GM12865 (cell line): ENCODE measurements at places on chromosomes 16 and 17.

DNA sequence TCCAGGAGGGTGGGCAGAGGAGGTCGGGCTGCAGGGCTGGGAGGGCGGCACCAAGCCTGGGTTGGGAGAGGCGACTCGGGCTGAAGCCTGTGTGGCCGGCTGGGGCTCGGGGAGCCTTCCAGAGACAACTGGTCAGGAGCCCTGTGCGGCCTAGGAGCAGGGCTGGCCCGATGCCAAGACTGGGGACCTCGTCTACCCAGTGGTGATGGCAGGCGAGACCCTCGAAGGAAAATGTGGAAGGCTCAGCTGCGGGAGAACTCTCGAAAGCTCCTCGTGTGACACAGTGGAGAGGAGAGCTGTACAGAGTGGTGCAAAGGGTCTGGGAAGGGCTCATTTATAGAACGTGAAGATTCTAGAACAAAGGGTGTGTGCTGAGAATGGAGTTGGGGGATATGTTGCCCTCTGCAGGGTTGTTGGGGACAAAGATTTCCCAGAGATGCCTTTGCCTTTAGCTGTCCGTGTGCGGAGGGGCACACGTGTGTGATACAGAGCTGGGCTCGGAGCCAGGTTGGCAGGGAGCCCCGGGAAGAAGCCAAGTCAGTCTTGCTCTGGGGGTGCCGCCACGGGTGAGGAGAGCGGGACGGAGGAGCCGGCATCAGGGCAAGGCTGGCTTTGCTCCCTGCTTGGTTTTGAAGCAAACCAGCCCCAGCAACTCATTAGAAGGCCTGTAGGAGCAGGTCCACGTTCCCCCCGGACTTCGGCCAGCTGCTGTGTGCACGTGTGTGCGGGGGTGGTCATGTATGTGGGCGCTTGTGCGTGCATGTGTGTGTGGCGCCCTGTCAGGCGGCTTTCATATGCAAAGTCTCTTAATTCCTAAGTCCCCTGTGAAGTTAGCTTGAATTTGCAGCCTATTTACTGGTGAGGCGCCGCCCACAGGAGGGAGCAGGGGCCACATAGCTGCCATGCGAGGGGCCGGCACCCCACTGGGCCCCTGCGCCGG is 132.4 kb upstream of the CHMP6 start:
- DNase-seq = no peak

- no peak for DNase-seq
Measured at GRCh38 chr17:65498816-65499215, 62.6 kb downstream of the AXIN2 start.

DNA sequence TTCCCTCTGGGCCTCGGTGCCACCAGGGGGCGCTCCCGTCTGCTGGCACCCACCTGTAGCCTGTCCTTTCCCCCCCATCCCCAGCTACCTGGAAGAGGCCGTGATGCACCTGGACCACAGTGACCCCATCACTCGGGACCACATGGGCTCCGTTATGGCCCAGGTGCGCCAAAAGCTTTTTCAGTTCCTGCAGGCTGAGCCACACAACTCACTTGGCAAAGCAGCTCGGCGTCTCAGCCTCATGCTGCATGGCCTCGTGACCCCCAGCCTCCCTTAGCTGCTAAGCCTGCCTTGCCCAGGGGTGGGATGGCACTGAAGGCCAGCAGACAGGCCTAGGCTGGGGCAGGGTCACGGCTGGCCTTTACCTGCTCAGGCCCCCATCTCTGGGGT is 818 bp upstream of the NRN1L start:
- peak; percentile 68 for DNase-seq

GRCh38 chr16:83458612-83459011 is 349.2 kb upstream of the HSBP1 start:
- DNase-seq = peak; percentile 80

DNA sequence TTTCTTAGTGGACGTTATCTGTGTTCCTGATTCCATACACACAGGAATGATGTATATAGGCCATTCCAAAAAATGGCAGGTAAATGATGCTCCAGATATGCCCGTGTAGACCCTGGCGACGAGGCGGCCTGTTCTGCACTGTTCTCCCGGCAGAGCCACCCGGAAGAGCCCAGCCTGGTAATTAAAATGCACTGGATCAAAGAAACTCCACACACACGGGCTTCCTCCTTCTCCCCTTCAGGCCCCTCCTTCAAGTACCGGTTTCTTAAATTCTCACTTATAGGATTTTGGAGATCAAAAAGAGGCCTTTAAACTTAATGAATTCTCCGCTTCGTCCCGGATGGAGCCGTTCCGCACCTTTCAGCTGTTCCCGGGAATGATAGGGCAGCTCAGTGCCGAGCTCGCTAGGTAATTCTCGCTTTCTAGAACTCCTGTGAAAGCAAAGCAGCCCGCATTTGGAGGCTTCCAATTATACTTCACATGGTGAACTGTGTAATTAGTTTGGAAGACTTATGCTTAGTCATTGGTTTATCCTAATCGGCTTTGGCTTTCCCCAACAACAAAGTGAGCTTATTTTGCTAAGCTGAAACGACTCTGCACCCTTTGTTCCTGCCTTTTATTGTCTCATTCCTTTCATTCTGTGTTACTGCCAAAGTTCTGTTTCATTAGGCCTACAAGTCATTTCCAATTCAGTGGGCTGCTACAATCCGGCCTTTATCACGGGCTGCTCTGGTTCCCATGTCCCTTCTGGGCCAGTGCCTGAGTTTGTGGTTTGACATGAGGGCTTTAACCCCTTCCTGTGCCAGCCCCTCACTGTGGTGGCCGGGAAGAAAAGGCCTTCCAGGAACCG is 150.0 kb downstream of the MSI2 start:
- no peak for DNase-seq

GRCh38 chr17:3738562-3739295 is 15.0 kb downstream of the HASPIN start:
- DNase-seq = peak; percentile 71

DNA sequence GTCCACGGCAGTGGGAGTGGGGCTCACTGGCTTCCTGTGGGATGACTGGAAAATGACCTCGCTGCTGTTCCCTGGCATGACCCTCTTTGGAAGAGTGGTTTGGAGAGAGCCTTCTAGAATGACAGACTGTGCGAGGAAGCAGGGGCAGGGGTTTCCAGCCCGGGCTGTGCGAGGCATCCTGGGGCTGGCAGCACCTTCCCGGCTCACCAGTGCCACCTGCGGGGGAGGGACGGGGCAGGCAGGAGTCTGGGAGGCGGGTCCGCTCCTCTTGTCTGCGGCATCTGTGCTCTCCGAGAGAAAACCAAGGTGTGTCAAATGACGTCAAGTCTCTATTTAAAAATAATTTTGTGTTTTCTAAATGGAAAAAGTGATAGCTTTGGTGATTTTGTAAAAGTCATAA is 7.8 kb upstream of the RNF213 start:
- peak; percentile 83 for DNase-seq

- DNase-seq = no peak
Measured at GRCh38 chr16:72853575-72854266, 194.2 kb downstream of the ZFHX3 start.

- DNase-seq = no peak
Measured at GRCh38 chr17:79871131-79871530, 31.9 kb upstream of the CBX4 start.

GRCh38 chr16:13254998-13255614 is 353.7 kb downstream of the SHISA9 start:
- peak; percentile 34 for DNase-seq

GRCh38 chr16:88785106-88785924 is at the start of gene PIEZO1:
PIEZO1 (minus strand) TSS chr16:88785220; CDS start chr16:88784964, 256 bp downstream.
- DNase-seq = peak; percentile 80

DNA sequence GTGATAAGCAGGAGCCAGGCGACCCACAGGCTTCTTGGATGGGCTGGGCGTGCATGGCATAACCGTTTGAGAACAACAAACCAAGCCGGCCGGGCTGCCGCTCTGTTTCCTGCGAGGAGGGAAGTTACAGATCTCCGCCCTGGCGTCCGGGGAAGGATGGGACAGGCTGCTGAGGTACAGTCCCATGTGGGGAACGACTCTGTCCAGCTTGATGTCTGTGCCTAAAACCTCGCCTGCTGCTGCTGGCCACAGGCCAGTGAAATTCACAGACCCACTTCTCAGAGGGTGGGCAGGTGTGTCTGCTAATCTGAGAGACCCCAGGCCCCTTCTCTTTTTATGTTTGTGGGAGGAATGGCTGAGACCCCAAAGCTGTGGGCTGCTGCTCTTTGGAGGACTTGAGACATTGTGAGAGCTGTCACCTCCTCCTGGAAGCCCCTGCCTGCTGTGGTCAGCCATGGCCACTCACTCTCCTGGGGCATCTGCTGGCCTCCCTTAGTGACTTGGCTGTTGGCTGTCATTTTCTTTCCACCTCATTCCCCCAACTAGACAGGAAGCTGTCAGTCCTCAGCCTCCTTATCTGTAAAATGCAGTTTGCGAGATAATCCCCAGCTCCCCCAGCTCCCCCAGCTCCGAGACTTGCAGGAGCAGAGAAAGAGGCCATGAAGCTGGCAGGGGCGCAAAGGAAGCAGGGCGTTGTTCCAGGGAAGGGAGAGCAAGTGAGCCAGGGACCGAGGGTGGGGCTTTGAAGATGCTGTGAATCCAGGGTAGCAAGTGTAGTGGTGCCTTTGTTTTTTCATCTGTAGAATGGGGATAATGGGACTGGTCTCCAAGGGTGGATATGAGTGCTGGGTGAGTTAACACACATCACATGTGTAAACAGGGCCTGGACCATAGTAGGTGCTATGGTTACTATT is 51.0 kb downstream of the CMIP start:
- DNase-seq = no peak

- no peak for DNase-seq
Measured at GRCh38 chr17:79943347-79944241, 92.1 kb downstream of the TBC1D16 start.

GRCh38 chr17:45388604-45389325 is 43.9 kb downstream of the ARHGAP27 start:
- DNase-seq = no peak

DNA sequence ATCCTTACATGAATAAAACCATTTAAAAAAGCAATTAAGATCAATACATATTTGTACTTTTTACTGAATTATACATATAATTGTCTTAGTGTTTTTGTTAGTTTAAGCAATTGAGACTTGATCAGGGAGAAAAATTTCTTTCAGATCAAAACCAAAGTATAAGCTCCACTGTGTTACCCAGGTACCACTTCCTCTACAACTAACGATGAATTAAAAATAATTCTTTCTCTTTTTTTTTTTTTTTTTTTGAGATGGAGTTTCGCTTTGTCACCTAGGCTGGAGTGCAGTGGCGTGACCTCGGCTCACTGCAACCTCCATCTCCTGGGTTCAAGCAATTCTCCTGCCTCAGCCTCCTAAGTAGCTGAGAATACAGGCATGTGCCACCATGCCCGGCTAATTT is 6.8 kb downstream of the FBXO47 start:
- DNase-seq = no peak

DNA sequence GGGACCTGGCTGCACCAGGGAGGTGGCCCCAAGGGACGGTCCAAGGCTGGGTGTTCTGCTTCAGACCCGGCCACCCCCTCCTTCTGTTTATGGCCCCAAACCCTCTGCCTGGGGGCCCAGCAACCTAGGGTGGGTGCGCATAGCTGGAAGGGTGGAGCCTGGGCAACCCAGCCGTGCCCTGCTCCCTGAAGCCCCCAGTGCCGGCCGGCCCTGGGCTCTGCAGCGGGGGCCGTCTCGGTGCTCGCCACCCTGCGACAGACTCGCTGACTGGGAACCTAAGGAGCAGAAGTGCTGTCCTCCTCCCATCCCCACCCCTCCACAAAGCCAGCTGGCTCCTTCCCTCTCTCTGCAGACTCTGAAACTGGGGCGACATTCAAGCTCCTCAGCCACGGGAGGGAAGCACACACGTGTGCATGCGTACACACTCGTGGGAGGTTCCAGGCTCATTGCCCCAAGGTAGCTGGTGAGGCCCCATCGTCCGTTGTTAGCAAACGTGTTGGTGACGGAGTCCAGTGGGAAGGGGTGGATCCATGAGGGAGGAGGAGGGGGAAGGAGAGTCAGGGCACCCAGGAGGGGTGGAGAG is 43.4 kb downstream of the ENGASE start:
- DNase-seq = no peak

GRCh38 chr17:4789701-4789950 is 862 bp downstream of the GLTPD2 start:
- no peak for DNase-seq

DNA sequence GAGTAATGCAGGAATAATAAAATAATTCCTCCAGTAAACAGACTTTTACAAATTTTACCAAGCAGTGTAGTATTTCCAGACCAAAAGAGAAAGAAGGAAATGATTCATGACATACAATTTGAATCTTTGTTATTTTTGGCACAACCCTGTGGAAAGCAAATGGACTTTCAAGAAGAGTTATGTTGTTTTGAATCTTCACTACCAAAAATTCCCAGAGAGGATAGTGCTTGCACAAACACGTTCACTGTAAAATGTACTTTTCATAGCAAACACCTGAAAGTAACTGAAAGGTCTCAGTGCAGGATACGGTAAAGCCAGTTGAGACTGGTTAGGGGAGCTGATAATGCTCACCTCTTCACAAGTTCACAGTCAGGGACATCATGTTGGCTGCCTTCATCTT is 107.1 kb downstream of the USP22 start:
- DNase-seq = no peak

DNA sequence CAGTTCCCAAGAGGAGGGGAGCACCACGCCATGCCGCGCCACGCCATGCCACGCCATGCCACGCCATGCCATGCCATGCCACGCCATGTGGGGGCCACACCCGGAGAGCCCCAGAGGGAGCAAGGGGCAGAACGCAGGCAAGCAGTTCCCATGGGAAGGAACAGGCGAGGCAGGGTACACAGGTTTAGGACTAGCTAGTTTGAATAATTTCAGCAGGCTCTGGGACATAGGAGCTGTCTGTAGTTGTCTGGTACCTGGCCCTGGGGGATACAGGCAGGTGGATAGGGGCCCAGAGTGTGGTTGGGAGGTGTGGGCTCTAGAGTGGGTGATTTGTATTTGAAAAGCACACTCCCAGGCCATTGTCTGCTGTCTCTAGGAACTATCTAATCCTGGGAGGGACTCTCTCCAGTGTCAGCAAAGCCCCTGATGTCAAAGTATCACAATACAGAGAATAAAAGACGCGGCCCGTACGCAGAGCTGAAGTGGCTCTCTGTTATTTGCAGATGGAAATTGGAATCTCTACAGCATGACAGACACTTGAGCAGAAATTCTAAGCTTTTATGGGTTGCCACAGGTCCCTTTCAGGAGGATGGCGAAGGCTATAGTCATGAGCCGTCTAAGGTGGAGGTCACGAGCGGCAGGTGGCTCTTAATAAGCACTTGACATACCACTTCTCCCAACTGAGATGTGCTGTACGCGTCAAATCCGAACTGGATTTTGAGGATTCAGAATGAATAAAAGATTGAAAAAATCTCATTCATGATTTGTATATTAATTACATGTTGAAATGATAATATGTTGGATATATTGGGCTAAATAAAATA is 220.8 kb upstream of the TNRC6C start:
- DNase-seq = no peak

- no peak for DNase-seq
Measured at GRCh38 chr17:46873941-46874645, 22.7 kb downstream of the WNT9B start.

- DNase-seq = no peak
Measured at GRCh38 chr17:65078441-65079160, 22.1 kb upstream of the GNA13 start.
